Dermis blood vessel endothelial cell (primary cell): ENCODE measurements at places on chromosomes 6 and 20. TPM values are rescaled to one million over a fixed set of nuclear protein-coding genes. Genes with fewer than 3 reads are reported as not detected.

The TFB1M gene
- 11.9 and 15.6 TPM in 2 replicates for total RNA-seq

The CALHM6 gene
- 0.33 and 0.85 TPM in 2 replicates for total RNA-seq

DNA sequence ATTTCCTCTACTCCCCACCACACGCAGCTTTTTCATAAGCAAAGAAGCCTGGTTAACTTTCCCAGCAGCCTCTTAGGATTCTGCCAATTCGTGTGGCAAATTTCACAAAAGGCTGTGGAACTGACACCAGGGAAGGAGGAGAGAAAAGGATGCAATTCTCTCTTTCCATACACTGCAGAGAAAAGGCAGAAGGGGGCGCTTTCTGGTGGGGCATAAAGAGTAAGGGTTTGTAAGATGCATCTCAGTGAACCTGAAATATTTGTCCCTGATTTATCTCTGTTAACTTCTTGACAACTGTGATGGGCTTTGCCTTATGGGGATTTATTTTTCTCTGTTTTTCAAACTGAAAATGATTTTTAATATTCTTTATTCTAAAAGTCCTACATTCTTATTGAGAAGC, 45.5 kb upstream of the GLP1R start:
- DNase-seq = peak; percentile 7

DNA sequence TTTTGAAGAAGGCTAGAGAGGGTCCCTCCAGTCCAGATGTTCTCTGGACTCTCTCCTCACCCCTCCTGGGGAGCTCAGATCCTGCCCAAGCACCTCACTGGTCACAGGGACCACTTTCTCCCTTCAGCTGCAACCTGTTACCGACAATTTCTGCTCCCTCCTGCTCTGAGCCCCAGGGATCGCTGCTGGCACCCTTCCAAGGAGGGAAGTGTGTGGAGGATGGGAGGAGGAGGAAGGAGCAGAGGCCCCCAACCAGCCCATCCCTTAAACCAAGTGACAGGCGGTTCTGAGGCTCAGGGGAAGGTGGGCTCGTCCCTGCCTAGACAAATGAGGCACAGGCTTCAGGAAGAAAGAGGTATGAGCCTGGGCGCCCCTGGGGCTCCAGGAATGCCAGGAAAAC, 13.9 kb downstream of the PMEPA1 start:
- no peak for DNase-seq

DNA sequence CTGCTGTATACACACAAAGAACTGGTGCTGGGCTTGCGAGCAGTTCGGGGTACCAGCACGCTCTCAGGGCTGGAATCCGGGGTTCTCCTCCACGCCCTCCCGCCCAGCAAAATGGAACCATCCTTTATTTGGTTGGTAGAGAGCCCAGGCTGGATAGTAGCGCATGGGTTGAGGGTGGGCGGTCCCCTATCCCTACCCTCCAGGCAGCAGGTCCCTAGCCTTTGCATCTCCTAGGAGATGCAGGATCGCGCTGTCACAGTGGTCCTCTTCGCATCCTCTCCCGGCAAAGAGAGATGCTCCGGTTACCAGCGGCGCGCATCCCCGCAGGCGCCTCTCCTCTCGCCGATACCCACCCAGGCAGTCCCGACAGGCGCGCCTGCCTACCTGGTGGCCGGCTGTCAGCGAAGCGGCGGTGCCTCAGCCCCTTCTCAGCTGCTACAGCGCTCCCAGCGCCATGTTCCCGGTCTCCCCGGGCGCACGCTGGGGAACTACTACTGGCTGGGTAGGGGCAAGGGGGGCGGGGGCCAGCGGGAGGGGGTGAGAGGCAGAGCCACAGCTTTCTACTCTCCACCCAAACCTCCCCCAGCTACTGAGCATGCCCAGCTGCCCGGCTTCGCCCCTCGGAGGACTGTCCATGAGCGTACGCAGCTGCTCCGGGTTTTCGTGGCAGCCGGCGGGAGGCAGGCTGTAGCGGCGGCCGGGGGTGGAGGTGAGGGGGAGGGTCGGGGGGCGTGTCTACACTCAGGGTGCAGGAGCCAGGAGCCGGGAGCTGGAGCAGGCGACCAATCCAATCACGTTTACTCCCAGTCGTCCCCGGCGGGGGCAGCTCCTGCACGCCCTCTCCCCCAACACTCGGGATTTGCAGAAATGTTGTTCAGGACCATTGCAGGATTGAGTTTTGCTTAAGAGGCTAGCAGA, at the start of gene PAK5:
Gene PAK5 (minus strand): TSS at position 699 of the 918 bp plus-strand sequence. CDS start 194,748 bp downstream, outside the sequence.
- DNase-seq = peak; percentile 45

DNA sequence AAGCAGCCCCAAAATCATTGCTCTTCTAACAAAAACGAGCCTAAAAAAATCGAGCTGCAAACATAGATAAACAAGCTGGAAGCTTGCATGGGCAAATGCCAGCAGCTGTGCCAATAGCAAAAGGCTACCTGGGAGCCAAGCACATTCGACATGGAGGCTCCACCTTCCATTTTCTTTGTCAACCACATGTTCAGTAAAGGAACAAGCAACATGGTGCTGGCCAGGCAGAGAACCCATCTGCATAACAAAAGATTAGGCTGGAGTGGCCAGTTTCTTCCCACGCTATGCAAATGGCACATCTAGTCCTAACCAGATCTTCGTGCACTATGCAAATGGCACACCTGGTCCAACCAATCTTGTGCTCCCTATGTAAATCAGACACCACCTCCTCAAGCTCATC, 110.5 kb downstream of the KIF16B start:
- DNase-seq = no peak

DNA sequence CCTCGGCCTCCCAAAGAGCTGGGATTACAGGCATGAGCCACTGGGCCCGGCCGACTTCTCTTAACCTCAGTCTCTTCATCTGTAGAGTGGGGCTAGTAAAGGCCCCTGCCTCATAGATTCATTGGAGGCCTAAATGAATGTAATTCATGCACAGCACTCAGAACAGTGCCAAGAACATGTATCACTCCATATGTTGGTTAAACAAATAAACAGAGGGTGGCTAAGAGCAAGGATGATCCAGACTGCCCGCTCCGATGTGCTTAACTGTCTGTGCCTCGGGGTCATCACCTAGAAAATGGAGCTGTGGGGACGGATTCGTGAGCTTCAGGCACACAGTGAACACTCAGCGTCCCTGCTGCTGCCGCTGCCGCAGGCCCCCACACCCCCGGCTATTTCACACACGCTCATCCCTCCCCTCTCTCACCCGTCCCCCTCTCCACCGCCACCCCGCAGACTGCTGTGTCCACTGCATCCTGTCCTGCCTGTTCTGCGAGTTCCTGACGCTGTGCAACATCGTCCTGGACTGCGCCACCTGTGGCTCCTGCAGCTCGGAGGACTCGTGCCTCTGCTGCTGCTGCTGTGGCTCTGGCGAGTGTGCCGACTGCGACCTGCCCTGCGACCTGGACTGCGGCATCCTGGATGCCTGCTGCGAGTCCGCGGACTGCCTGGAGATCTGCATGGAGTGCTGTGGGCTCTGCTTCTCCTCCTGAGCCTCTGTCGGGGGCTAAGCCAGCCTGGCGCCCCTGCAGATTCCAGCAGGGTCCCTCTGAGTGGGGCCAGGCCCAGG, 14.8 kb downstream of the MDFI start:
- no peak for DNase-seq

DNA sequence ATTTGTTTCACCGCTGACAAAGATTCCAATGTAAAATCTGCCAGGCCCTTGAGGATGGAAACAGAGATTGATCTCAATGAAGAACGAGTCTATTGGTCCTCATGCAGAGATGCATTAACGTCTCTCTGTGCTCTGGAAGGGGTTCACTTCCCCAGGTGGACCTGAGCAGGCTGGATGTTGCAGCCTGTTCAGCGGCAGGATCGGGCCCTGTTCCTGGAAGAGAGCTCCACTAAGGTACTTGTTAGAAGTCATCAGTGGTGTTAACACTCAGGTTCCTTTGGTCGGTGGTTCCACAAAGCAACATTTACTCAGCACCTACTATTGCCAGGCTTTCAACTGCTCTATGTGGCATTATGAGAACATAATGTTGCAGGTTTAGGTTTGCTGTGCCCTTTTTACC, 107.5 kb downstream of the TCP11 start:
- DNase-seq = no peak

DNA sequence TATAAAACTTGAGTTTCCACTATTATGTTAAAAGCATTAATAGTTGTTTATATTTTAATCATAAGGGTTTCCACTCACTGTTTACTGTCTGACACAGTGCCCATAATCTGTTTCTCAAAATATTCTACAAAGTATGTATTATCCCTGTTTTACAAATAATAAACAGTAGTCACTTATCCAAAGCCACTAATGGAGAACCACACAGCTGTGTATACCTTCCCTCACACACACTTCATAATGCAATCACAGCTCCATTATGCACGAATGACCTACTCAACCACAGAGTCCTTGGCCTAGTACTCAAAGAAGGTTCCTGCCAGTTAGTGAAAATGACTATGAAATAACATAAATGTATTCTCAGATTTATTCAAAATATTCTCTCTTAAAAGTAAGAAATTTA, 103.1 kb downstream of the EPB41L2 start:
- DNase-seq = no peak

GRCh38 chr6:114989279-114989964, 646.6 kb upstream of the HS3ST5 start:
- DNase-seq = no peak
